ENCODE measurements at places on chromosomes 5 and 9.

- DNase-seq = no peak
Measured at GRCh38 chr9:33907347-33907746, 90.4 kb downstream of the UBE2R2 start.

GRCh38 chr9:7287065-7287464 lies 512.5 kb downstream of the DMAC1 start:
- DNase-seq = peak; percentile 97

- no peak for DNase-seq
Measured at GRCh38 chr9:125515983-125516940, 190.7 kb downstream of the MAPKAP1 start.

DNA sequence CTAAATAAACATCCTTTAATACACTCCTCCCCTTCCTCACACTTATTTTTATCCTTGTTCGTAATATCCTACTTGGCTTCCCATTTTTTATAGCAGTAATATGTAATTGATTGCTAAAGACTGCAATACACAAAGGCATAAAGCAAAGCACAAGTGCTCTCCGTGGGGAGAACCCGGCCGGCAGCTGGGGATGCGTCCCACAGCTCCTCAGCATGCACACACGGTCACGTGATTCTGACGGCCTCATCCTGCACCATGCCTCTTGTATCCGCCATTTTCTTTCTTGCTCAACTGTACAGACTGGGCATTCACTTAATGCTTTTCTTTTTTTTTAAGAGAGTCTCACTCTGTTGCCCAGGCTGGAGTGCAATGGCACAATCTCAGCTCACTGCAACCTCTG lies 2.8 kb downstream of the BRD3OS start:
- DNase-seq = no peak

DNA sequence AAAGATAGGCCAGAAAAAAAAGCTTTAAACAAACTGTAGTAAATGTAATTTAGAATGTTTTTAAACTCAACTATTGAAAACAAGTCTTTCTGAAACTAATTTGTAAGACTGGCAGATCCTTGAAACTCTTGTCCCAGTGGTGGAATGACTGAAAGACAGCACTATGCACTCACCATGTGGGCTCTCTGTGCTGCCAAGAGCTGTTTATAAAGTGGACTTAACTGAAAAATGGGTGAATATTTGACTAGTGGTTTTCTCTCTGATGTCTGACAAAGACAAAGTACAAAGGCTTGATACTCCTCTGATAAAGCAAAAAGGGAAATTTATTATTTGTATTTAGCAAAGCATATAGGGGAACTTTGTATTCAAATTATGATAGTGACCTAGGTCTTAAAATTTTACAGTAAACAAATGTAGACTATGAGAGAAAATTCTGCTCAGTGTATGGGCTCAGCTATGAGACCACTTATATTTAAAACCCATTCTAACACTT lies 635.4 kb downstream of the NR2F1-AS1 start:
- no peak for DNase-seq

DNA sequence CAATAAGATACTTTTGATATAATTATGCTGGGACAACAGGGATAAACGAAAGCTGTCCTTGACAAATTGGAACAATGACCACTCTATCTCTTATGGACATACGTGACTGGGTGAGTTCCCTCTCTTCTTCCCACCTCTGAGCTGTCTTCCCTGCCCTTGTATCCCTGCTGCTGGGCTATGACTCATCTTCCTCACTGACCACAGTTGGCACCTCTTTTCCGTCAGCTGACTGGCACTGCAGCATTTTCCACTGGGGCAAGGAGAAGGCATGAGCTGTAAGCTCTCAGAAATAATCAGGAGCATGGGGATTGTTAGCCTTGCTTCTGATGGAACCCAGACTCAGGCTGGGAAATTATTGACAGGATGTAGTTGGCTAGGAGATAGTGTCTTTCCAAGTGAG lies 48.7 kb downstream of the PCSK1 start:
- no peak for DNase-seq

DNA sequence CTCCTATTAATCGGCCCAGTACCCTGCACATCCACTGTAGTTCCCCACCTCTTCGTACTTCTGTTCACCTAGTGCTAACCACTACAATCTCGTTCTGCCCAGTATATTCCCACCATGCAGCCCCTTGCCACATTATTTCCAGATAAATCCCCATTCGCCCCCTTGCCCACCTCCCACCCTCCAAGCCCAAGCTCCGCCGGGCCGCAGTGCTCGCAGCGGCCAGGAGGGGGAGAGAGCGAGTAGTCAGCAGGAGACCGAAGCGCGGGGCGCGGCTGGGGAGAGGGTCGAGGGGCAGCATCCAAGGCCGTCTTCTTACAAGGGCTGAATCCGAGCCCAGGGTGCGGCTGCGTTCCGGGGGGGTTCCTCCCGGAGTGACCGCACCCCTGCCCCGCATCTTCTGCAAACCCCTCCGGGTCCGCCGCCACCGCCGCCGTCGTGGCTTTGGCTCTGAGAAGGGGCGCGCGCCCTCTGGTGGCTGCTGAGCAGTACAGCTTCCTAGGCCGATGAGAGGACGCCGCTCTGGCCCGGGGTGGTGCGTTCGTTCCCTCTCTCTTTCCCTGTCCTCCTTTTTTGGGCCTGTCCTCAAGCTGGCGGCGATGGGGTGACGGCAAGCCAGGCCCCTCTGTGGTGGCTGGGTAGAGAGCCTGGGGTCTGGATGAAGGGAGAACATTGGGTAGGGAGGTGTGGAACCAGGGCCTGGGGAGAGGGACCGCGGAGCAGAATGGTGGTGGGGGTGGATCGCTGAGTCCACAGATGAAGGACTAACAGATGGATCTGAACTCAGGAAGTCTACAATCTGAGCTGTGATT lies 30.0 kb upstream of the PSD2 start:
- DNase-seq = peak; percentile 53

Measured in NCI-H1105 treated with DMSO at 0.1 percent for 48 hours (cell line).